Effector memory CD8-positive, alpha-beta T cell (primary cell): ENCODE measurements at places on chromosomes 13 and 19.

GRCh38 chr19:38892841-38893240 lies 6.6 kb downstream of the SIRT2 start:
- no peak for DNase-seq

DNA sequence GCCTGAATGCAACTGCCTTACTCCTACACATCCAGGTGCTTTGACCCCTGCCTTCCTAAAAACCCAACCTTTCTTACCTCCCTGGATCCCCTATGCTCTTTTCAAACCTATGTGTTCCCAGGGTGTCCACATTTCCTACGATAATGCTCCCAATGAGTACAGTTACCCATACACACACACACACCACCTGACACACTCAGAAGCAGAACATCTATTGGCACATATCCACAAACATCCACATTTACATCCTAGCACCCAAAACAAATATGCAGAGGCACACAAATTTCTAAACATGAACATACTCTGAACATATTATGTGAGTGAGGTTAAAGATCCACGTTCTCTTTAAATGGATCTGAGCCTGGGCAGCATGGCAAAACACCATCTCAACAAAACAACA lies 22.4 kb upstream of the PLAUR start:
- DNase-seq, result no peak

GRCh38 chr19:12546903-12547302 lies 4.4 kb downstream of the ZNF564 start:
- no peak for DNase-seq

DNA sequence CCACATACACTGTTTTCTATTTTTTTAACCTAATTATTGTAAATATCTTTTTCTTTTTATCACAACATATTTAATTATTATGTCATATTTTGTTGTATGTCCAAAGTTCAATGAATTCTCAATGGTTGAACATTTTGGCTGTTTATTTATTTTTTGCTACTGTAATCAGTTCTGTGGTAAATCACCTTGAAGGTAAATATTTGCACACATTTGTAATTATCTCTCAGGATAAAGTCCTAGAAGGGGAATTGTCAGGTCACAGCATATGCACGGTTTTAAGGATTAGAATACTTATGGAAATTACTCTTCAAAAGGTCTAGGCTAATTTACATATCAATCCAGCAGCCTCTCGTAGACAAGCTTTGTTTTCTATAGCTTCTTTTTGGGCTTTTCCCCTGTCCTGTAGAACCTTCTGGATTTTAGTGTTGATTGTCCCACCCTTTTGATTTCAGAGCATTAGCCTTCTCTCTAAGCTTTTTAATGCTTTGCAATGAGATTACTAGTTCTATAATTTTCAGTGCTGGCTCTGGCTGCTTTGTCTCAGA lies 362.6 kb downstream of the KCNRG start:
- no peak for DNase-seq

- no peak for DNase-seq
Observed at GRCh38 chr19:8366961-8367326, 3.0 kb downstream of the ANGPTL4 start.
